ENCODE measurements at places on chromosomes 7 and 10.

DNA sequence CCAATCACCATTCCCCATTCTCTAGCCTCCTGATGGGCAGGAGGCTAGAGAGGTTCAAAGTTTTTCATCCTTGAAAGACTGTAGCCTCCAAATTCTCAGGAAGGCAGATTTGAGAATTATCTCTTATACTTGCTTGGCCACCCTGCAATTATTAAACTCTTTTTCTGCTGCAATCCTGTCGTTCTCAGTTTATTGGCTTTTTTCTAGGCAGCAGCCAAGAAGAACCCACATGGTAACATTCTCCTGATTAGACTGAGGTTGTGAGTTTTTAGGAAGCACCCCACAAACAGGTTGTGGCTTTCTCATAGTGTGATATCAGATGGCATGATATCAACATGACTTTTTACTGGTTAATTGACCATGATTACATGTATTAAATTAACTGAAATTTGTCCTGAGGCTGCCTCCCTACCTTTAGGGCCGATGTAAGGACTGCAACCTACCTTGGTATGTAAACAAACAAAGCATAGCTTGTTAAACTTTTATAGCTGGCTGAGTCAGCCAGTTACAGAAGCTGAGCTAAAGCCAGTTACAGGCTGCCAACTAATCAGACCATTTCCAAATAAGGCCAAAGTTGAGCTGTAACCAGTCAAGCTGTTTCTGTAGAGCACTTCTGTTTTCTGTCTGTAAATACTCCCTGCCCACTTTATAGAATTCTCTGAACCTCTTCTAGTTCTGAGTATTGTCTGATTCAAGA, 3.2 kb upstream of the ZNF248 start:
- DNase-seq, result no peak

DNA sequence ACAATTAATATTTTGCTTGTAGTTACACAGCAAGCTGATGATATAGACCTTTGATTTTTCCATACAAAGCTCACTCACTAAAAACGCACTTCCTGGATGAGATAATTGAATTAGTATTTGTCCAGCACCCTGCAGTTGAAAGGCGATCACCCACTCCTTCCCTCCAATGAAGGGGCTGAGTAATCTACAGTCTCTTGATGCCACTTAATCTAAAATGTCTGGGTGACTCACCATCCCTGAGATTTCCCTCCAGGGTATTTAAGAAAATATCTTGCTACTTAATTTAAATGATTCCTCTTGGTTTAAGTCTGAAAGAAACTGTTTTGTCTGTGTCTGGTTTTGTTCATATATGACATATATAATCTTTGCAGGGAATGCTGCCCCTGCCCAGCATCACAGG, 515.3 kb downstream of the GRID1 start:
- no peak for DNase-seq

GRCh38 chr10:14820010-14820774, 17.6 kb downstream of the CDNF start:
- DNase-seq, result no peak

- peak; percentile 85 for DNase-seq
Observed at GRCh38 chr10:69866688-69867461, 65.2 kb downstream of the COL13A1 start.

GRCh38 chr10:88853155-88853881, 1.7 kb upstream of the ANKRD22 start:
- DNase-seq, result no peak

- DNase-seq, result no peak
Observed at GRCh38 chr10:70317272-70317942, 33.6 kb upstream of the NPFFR1 start.

GRCh38 chr7:79293655-79294142, 159.8 kb downstream of the MAGI2 start:
- DNase-seq, result no peak

DNA sequence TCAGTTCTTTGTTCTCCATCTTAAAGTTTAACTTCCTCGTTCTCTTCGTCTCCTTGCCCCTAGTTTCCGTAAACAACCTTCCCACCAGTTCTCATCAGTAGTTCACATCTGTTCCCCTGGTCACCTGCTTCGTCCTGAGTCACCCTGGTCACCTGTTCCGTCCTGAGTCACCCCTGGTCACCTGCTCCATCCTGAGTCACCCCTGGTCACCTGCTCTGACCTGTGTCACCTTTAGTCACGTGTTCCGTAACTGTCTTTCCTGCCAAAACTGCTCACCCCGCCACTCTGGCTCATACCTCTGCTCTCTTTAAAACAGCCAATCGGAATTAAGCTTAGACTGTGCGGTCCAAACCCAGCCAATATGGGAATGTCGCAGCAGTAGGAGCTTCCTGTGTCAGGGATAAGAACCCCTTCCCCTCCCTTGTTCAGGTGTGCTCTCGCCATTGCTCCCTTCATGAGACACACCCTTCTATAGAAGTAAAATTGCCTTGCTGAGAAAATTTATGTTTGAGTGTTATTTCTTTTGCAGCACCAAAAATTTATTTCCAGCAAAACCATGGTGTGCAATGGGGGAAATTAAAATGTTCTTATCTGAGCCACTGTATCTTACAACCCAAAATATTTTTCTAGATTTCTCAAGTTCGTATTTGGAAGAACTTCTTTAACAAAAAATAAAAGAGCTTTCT, 112.2 kb downstream of the VIM start:
- no peak for DNase-seq

- DNase-seq, result no peak
Observed at GRCh38 chr7:130367088-130367755, 13.1 kb upstream of the CPA1 start.

DNA sequence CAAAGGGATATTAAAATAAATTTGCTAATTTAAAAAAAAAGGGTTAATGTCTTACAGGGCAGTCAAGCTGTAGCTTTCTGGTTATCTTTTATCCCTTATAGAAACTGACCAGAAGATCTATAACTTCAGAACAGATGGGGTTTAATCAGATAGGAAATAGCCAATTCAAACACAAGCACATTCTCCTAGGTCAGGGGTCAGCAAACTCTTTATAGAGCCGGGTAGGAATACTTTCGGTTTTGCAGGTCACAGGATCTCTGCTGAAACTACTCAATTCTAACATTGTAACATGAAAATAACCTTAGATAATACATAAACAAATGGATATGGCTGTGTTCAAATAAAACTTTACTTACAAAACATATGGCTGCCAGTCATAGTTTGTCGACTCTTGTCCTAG, 479.8 kb downstream of the ADRA2A start:
- DNase-seq, result no peak

DNA sequence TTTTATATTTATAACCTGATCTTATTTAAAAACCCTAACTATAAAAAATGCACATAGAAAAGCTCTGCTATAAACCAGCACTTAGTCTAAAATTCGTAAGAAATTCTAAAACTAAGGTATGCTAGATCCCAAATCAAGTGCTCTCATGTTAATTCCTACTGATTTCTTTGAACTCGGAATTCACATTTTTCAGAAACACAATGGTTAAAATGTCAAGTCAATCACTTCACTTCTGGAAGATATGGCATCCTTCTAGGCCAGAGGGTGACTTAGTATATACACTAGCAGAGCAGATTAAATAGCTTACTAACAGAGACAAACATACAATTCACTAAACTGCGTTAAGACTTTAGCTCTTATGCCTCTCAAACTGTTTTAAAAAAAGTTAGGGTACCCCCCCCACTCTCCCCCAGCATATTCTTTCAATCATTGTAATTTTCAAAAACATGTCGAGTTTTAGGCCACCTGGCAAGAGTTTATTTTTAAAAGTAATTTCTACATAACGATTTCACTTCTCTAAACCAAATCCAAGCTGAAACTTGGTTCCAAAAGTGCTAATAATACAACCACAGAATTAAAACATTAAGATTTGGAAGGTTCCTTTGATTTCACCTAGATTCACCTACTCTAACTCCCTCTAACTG, 129.4 kb downstream of the NRBF2 start:
- DNase-seq, result no peak

- DNase-seq, result peak; percentile 73
Observed at GRCh38 chr10:112307358-112308124, 24.3 kb downstream of the TECTB start.

DNA sequence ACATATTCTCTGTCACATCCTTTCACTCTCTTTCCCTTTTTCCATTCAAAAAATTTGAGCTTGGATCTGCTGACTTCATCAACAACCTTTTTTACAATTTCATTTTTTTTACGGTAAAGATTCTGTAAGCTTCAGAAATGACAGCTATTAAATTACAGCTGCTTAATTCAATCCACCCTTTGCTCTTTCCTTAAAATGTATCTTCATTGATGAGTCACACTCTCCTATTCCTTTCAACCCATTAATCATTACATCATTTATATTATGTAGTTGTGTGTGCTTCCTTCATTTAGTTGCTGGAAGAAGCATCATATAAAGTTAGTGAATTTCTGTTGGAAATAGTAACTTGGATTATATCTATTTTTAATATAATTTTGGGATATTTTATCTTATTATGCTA, 67.1 kb upstream of the MAGI2 start:
- DNase-seq, result no peak

GRCh38 chr10:24929056-24929544, 23.3 kb downstream of the PRTFDC1 start:
- DNase-seq, result peak; percentile 15

GRCh38 chr10:27035163-27035562, 65.1 kb downstream of the ANKRD26 start:
- no peak for DNase-seq

DNA sequence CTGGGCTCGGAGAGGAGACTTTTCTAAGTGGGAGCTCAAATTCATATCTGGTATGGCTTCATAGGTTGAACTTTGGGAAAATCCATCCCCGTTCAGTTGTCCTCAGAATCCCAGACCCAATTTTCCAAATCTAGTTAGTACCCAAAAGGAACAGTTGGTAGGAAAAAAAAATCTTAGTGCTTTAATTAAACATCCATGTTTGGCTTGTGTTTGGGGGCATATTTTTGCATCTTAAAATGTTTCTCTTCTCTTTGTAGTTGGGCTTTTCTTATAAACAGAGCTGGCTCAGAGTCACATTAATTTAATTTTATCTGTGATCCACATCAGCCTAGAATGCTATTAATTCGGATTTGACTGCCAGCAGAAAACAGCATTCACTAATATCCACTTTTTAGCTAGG, 165.9 kb downstream of the BUB3 start:
- no peak for DNase-seq

DNA sequence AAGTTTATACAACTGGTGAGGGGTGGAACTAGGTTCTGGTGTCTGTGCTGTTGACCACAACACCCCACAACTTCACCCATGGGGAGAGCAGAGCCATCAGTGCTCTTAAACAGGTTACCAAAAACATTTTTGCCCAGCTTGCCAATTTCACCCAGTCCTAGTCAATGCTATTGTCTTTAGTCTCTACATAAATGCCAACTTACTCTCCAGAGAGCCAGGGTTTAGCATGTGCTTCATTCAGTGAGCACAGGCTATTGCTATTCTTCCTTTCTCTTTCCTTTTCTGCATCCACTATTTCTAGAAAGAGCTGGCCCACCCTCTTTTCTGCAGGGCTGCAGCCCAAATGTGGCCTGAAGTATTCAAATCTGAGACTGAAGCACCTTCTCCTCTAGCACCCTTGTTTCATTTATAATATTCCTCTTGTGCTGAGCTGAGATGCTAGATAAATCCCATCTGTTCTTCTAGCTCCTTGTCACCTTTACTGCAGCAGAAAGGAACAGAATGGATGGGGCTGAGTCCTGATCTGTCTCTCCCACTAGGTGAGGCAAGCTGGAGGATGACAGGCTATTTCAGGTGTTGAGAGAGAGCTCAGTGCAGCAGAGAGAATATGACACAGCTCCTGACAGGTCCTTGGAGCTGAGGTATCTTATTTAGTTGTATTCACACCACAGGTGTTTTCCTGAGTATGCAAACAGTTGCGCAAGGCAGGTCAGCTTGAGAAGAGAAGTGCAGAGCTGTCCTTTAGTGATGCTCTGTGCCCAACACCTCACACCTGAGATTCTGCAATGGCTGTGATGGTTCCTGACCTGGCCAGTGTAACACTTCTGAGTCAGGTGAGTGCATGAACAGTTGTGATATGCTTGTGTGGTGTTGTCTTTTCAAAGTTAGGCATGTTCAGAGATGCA, 819.2 kb downstream of the CCSER2 start:
- no peak for DNase-seq

DNA sequence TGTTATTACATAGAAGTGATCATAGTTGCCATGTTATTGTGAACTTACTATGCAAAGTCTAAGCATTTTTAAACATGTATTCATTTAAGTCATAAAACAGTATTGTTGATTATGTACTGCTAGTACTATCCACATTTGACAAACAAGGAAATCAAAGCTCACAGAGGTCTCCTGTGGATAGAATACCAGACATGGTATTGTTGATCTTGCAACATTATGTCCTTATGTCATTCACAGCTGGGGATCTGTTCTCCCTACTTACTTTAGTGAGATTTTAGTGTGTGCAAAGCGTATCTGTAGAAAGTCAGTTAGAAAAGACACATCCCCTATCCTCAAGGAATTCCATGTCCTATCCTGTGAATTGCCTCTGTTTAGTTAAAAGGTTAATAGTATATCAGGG, 106.1 kb downstream of the SND1 start:
- DNase-seq, result no peak

GRCh38 chr7:148941598-148942275, 57.6 kb upstream of the EZH2 start:
- peak; percentile 79 for DNase-seq

- DNase-seq, result no peak
Observed at GRCh38 chr10:103980288-103980906, 13.5 kb downstream of the SLK start.

GRCh38 chr10:110426294-110427181, 71.2 kb upstream of the DUSP5 start:
- DNase-seq, result no peak

GRCh38 chr7:40200791-40201190, 66.0 kb downstream of the SUGCT start:
- DNase-seq, result no peak

- DNase-seq, result no peak
Observed at GRCh38 chr10:124524991-124525653, 63.5 kb downstream of the LHPP start.

GRCh38 chr7:81487516-81487915, 282.3 kb downstream of the HGF start:
- DNase-seq, result no peak

DNA sequence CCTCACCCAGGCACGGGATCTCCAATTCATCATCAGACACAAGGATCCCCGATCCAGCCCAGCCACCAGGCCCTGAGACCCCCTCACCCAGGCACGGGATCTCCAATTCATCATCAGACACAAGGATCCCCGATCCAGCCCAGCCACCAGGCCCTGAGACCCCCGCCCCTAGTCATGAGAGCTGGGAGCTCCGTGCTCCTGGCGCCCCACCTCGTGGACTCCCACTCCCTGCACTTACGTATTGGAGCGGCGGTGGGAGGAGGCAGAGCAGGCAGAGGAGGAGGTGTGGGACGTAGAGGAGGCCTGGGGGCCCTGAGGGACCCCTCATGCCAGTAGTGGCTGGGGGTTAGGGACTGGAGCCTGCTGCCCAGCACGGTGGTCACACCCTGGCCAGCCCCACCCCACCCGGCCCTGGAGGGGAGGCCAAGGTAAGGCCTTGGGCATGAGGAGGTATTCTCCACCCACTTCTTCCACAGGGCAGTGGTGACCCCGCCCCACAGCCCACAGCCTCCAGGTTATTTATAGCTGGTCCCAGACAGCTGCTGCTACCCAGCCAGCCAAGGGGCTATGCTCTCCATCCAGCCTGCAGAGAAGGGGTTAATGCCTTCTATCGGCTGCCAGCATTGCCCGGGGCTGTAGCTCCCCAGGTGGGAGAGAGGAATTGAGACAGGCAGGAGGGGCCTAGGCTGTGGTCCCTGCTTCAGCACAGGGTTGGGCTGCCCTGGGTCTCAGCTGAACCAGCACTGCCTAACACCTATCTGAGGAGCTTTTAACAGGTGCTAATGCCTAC, 17.6 kb upstream of the CRHR2 start:
- no peak for DNase-seq

- DNase-seq, result no peak
Observed at GRCh38 chr7:28755255-28755654, 202.9 kb downstream of the TRIL start.
